ELF-1 (cell line): ENCODE measurements at places on chromosomes 4 and X.

DNA sequence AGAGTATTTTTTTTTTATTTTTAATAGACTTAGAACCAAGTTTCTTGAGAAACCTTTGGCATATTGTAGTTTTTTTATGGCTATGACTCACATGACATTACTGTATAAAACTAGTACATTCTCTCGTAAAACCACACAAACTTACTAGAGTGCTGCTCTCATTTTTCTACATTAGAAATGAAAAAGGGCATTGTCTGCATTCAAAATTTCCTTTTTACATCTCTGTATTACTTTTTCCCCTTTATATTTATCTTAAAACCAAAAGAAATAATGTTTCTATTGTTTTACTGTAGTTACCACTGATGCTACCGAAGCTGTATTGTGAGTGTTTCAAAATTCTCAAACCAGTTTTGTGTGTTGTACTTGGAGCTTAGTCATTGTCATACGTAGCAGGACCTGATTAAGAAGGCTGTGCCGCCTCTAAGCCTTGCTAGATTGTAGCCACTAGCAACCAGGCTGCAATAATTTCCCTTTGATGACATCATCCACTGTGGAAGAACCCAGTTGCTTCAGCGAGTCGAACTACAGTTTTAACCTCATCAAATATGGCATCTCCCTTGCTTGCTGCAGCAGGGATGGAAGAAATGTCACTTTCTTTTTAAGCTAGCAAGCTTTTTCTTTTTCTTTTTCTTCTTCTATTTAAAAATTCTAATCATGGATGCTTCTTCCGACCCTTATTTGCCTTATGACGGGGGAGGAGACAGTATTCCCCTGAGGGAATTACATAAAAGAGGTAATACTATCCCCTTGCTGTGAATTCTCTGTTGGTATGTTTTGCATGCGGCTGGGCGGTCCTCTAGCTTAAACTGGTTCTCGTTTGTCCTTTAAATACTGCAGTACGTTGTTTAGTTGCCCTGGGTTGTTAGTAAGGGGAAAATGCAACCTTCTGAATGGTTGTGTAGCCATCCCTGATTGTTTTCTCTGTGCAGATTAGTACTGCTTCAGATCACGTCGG, 39.6 kb downstream of the CLCN3 start:
- DNase-seq, result peak; percentile 88

GRCh38 chr4:154332681-154333421, 158.7 kb downstream of the DCHS2 start:
- peak; percentile 71 for DNase-seq

GRCh38 chrX:104430742-104431119, 135.3 kb upstream of the IL1RAPL2 start:
- DNase-seq, result no peak

GRCh38 chr4:4852591-4853362, 6.7 kb upstream of the MSX1 start:
- DNase-seq, result peak; percentile 94

DNA sequence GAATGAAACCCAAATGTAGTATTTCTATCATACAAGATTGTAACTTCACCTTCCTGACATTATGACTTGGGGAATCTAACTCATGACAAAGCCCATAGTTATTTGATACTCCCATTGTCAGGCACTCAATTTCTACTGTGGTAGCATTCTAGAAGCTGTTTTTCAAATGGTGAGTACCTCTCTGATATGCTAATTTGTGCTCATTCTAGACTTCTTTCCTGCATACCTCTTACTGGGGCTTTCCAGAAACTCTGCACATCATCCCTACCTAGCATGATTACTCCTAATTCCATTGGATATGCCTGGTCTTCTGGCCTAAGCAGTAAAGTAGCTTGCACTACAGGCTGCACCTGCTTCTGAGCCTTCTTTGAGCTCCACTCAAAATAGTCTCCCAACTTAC, 50.4 kb upstream of the TMEM184C start:
- no peak for DNase-seq

DNA sequence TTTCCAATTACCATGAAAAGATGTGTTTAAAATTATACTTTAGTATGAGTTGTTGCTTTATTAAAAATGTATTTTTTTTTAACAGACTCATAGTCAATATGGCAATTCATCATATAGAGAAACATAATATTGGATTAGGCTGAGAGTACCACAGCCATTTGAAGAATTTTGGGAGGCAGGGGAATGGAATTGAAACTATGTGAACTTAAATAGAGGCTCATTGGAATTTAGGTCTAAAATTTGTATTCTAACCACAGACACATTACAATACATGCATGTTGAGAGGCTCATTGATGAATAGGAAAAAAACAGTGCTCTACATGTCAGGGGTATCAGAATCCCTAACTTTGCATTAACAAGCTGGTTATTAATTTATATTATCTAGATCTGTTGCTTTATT, 269.6 kb downstream of the DKK2 start:
- no peak for DNase-seq

GRCh38 chr4:88958080-88958479, 98.9 kb downstream of the FAM13A start:
- peak; percentile 69 for DNase-seq

GRCh38 chr4:158870626-158871334, 102.0 kb downstream of the FNIP2 start:
- peak; percentile 7 for DNase-seq

DNA sequence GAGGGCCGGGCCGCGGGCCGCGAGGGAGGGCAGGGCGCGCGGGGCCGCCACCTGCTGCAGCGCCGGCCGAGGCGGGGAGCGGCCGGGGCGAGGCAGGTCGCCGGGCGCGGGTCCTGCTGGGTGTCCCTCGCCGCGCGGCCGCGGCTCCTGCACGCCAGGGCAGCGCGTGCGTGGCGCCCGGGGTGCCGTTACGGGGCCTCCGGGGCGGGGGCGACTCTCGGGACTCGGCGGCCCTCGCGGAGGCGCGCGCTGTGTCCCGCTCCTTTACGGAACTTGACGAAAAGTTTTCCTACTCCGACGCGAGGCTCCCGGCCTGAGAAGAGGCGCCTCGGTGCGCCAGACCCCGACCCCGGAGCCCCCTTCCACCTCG, 329 bp downstream of the TBC1D14 start:
- DNase-seq, result no peak

DNA sequence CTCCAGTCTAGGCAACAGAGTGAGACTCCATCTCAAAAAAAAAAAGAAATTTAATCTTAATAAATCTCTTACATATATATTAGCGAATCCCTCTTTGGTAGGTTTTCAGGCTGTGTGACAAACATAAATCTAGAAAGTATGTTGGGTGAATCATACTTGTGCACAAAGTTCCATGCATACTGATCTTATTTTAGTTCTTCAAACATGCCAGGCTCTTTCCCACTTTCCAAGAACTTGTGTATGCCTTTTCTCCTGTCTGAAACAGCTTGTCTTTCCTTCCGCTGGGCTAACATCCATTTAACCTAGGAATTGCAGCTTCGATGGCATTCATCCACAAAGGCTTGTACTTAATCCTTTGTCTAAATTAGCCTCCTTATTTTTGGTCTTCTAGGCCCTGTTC, 156.6 kb upstream of the CASK start:
- no peak for DNase-seq

GRCh38 chr4:1577822-1578217, 106.3 kb downstream of the FAM53A start:
- no peak for DNase-seq

DNA sequence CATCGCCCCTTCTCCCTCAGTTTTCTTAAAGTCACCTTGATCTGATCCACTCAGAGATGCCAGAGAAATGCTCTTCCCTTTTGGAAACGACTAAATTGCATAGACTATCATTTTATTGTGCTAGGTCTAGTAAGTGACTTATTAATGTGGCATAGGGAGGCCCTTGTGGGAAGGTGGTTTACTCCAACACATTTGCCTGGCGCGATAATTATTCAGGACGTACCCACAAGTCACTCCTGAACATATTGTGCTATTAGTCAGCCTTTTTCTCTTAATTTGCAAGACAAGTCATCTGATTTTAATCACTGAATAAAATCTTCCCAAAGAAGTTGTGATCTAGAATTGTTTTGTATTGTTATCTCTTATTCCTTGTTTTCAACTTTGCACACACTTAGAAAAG, 7.6 kb downstream of the ENPEP start:
- no peak for DNase-seq

GRCh38 chrX:150568320-150569154, at the start of gene MTM1:
Gene MTM1 (plus strand): TSS chrX:150568621. CDS start chrX:150592615, 23,994 bp downstream.
- DNase-seq, result peak; percentile 99

DNA sequence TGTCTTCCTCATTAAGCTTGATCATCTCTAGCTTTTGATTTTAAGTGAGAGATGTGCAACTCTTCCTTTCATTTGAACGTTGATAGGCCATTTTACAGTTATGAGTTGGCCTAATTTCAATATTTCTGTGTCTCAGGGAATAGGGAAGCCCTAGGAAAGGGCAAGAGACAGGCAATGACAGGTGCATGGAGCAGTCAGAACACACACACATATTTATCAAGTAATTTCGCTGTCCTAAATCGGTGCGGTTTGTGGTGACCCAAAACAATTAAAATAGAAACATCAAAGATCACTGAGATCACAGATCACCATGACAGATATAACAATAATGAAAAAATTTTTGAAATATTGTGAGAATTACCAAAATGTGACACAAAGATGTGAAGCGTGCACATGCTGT, 87.7 kb upstream of the LSM6 start:
- no peak for DNase-seq

DNA sequence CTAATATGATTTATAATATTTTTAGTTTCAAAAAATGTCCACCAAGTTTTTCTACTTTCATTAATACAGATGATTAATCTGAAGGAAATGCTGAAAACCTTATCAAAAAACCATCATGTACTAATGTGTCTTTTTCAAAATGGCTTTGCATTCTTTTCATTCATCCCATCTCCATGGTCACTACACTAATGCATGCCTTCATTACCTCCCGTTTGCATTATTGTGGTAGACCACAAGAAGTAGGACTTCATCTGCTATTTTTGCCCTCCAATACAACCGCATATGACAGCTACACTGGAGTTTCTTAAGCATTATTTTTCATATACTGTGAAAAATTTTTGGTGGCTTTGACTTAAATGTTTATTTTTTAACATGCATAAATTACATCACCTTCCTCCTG, 37.9 kb upstream of the FSTL5 start:
- no peak for DNase-seq

DNA sequence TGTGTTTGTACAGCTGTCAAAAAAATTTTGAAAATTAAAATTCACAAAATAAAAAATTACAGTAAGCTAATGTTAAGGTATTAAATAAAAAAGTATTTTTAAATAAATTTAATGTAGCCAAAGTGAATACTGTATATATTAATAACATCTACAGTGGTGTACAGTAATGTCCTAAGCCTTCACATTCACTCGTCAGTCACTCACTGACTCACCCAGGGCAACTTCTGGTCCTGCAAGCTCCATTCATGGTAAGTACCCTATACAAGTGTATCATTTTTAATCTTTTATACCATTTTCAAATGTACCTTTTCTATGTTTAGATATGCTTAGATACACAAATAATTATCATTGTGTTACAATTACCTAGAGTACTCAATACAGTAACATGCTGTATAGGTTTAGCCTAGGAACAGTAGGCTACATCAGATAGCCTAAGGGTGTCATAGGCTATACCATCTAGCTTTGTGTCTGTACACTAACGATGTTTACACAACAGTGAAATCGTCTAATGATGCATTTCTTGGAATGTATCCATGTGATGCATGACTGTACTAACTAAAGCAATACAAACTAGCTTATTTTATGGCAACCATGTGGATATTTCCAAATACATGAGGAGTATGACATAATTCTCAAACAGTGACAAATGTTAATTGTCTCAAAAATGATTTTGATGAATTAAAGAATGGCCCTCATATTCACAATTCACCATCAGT, 13.7 kb downstream of the DDX60 start:
- DNase-seq, result no peak
